ENCODE measurements at places on chromosomes 4 and X.

DNA sequence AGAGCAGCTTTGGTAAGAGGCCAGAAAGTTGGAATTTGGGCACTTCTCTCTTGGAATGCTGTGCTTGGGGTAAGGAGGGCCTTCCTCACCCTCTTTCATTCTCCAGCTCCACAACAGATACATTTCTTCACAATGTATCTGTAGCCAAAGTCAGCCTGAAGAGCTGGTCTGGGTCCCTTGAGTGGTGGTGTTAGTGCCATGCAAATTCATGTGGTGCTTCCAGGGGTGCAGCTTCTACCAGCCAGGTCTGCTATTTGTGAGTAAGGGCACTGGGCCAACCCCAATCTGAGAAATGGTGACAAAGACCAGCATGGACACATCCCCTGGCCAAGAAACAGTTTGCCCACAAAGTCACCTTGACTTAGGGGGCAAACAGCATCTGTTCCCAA is 17.8 kb downstream of the AMER1 start:
- no peak for DNase-seq

- no peak for DNase-seq
These were observed 26.6 kb upstream of the IRF2 start for GRCh38 chr4:184500748-184501589.

- no peak for DNase-seq
These were observed 79.9 kb upstream of the ATOH1 start for GRCh38 chr4:93748373-93749291.

- no peak for DNase-seq
These were observed 889 bp downstream of the MGARP start for GRCh38 chr4:139278912-139279759.

DNA sequence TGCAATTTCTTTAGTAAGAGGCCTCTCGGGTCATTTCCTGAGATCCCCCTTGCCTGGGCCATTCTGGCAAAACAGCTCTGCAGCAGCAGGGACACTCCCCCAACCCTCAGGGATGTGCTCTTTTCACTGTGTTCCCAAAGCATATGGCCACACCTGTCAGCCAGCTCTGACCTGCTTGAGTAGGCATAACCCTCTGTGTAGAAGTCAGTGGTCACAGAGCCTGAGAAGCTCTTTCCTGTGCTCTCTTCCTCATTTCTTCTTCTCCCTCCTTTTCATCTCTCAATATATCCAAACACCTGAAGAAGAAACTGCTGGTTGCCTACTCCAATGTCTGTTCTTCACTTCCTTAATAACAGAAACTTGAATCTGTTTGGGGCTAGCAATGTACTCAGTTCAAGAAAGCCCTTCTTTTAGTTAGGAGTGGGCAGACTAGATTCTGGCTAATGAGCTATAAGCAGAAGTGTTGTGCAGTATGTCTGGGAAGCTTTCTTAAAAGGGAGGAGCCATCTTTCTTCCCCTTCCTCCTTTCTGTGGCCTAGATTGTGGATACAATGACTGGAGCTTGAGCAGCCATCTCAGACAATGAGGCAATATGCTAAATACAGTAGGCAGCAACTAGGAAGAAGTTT is 73.3 kb downstream of the PRPS1 start:
- no peak for DNase-seq

- no peak for DNase-seq
These were observed at the start of gene NPY2R for GRCh38 chr4:155208258-155209054. TSS of gene NPY2R (plus strand) at chr4:155208636. CDS start at chr4:155213940, 5,304 bp downstream.

GRCh38 chrX:119734897-119735339 is 23.5 kb upstream of the SOWAHD start:
- no peak for DNase-seq

DNA sequence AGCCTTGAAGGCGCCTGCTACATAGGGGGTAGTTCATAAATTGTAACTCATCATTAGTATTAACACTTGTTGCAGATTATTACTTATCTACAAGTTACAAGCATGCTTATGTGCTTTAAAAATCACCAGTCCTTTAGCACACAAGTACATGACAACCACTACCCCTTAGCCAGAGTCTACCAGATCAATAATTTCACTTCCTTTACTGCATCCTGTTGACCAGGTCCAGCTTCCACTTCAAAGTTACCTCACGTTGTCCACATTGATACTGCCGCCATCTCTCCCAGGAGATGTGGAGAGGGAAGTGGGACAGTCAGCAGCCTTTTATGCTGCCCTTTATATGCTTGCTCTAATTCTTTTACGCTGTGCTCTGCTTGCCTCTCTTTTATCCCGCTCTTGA is 231.3 kb upstream of the CXXC4 start:
- DNase-seq = no peak

DNA sequence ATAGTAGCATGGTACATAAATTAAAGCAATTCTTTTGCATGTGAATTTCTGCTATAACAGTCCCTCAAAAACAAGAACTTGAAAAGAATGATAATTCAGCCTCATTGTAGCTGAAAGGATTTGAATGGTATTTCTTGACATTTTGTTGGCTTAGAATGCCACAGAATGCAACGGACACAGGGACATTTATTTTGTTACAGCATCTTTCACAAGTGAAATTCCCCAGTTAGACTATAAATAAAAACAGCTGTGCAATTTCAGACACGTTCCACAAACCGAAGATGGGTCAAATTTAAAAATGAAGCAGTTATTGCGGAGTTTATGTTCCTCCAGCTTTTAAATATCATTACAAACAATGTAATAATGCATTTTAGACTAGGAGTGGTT is 82.8 kb upstream of the AMELX start:
- no peak for DNase-seq

DNA sequence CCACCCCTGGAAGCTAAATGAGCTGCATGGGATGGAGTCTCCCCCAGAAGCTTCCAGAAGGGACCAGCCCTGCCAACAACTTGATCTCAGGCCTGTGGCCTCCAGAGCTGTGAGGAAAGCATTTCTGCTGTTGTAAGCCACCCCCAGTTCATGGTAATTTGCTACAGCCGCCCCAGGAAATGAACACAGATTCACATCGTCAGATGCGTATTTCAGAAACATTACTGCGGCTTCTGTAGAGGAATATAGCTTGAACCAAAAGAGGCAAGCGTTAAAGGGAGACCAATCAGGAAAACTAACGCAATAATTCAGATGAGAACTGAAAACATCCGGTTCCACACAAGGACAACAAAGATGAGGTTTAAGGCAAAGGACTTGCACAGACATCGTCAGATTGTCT is 128.4 kb upstream of the TBL1X start:
- DNase-seq = peak; percentile 2

- DNase-seq = no peak
These were observed 923.2 kb downstream of the NLGN4X start for GRCh38 chrX:5305452-5305851.

DNA sequence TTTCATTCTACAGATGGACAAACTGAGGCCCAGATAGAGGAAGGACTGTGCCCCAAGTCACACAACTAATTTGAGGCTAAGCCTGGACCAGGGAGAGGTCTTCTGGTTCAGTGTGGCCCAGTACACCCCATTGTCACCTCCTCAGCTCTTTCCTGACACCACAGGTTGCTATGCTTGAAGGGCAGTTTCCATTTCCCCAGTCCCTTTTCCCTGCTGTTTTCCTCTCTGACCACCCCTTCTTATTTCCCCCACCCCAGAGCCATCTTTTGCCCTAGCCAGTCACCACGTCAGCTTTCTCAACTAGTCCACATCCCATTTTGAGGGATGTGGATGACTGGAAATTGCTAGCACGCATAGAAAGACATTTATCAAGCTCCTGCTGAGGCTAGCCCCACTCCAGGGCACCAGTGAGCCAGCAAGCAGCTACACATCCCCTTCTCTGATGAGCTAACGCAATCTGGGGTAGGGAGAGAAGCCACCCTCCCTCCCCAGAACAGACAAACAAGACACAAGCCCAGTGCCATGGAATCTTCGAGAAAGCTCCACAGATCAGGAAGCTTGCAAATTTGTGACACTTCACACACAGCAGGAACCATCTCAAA is 1.3 kb downstream of the GABRE start:
- no peak for DNase-seq

- no peak for DNase-seq
These were observed 61.1 kb downstream of the MAOA start for GRCh38 chrX:43717161-43717560.

- no peak for DNase-seq
These were observed 79.6 kb upstream of the WDR1 start for GRCh38 chr4:10196191-10196590.

DNA sequence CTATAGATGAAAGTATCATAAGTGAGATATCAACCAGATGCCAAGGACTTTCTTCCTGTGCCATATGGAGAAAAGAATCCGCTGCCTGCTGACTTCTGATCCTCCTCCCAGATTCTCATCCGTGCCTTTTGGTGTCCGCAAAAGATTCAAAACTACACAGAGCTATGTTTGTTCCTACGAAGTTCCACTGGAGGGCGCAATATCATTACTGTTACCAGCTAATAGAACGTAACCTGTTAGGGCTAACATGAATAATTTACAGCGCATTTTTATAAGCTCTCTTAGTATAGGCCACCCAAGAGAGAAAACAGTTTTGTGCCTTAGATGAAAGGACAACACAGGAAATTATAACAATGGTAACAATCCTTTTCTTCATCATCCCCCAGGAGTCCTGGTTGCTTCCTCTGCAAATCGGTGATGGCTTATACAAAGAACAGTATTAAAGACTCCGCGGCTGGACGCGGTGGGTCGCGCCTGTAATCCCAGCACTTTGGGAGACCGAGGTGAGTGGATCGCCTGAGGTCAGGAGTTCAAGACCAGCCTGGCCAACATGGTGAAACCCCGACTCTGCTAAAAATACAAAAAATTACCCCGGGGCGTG is 22.8 kb upstream of the CENPVL3 start:
- peak; percentile 13 for DNase-seq

DNA sequence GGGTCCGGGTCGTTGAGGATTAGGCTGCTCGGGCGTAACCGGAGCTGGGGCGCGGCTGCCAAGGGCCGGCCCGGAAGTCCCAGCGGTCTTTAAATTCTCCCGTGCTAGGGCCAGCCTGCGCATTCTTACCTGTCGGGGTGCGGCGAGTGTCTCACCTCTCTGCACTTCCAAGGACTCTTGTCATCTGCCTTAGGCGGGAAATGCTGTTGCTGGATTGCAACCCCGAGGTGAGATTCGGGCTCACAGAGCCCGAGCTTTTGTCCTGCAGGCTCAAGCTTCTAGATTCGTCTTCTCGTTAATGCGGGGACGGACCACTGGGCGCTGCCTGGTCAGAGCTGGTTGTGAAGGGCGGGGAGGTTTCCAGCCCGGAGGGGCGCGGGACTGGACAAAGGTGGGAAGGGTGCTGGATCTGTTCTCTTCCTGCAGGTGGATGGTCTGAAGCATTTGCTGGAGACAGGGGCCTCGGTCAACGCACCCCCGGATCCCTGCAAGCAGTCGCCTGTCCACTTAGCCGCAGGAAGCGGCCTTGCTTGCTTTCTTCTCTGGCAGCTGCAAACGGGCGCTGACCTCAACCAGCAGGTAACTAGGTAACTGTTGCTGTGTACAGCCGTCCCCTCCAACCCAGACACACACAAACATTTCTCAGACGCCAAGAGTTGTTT is at the start of gene ANKRD37:
Gene ANKRD37 (plus strand): TSS at position 118 of the 662 bp plus-strand sequence. CDS start 83 bp downstream, at position 201.
- DNase-seq = no peak

- peak; percentile 33 for DNase-seq
These were observed 595 bp downstream of the MBNL3 start for GRCh38 chrX:132488180-132488705.

DNA sequence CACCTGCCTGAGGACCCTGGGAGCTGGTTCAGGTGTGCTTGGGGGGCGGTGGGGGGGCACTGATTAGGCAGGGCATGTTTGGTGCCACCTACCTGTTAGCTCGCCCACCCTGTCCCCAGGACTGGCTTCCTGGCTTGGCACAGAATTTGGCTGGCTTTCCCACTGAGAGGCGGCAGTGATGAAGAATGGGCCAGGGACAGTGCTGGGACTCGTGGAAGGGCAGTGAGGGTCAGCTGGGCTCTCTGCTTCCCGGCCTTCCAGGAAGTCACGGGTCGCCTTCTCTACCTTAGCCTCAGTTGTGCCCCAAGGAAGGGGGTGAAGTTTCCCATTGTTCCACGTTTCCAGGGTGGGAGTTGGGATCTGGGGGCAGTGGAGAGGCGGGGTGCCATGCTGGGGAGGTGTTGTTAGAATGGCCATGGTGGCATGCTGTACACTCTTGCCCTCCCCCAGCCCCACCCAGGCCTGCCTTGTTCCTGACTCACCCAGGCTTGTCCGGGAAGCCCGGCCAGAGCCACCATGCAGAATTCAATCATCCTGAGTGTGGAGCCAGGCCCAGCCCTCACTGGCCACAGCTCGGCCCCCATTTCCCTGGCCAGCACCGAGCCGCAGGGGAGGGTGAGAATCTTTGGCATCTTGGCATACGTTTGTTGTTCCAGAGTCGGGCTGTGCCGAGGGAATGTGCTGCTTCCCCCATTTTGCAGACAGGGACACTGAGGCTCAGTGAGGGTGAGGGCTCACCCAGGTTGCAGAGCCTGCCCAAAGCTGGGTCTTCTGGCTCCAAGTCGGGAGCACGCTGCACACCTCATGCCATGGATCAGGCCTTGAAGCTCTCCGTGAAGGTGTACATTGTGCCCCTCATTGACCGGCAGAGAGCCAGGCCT is 21.9 kb upstream of the GPR78 start:
- DNase-seq = no peak

DNA sequence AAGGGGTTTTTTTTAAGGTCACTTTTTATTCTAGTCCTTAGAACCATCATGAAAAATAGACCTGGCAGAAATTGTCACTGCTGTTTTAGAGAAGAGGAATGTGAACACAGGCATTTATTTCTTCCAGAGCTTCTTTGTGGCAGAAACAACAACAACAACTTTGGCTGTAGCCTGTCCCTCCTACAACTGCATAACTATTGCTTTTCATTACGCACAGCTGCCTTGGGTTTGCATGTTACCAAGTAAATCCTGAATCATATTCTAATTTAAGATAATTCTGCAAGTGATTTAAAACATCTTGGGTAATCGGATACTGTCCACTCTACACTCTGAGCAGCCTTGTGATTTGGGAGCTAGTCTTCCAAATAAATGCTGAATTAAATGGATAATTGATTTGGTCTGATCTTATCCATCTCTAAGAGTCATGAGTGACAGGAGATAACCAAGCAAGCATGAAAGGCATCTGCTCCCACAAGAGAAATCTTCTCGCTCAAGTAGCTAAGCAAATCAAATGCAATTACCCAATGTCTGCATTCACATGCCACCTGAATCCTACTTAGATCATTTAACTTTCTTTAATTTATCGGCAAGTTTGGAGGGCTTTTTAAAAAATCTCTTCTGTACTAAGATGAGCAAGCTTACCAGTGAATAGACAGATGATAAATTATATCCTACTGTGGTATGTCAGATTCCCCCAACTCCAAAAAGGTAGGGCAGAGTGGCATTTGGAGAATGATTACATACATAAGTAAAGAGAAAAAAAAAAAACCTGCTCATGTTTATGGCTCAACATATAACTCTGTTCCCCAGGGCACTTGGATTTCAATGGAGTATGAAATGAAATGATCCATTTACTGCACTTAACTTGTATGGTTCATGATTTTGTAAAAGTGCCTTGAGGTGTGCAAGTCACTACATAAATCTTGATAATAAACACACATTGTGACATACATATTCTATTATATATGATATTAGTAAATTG is 73.6 kb downstream of the EGF start:
- DNase-seq = no peak

- peak; percentile 36 for DNase-seq
These were observed at the start of gene TBC1D1 for GRCh38 chr4:37890801-37891259. TSS of gene TBC1D1 (plus strand) at chr4:37891084. CDS start at chr4:37902096, 11,012 bp downstream.

All from CD4-positive, alpha-beta T cell treated with Interleukin-4 for 4 hours (primary cell).